ENCODE measurements at places on chromosomes 13 and 19.

GRCh38 chr19:48271531-48272151, 1.8 kb downstream of the ZNF114 start:
- DNase-seq = peak; percentile 45

DNA sequence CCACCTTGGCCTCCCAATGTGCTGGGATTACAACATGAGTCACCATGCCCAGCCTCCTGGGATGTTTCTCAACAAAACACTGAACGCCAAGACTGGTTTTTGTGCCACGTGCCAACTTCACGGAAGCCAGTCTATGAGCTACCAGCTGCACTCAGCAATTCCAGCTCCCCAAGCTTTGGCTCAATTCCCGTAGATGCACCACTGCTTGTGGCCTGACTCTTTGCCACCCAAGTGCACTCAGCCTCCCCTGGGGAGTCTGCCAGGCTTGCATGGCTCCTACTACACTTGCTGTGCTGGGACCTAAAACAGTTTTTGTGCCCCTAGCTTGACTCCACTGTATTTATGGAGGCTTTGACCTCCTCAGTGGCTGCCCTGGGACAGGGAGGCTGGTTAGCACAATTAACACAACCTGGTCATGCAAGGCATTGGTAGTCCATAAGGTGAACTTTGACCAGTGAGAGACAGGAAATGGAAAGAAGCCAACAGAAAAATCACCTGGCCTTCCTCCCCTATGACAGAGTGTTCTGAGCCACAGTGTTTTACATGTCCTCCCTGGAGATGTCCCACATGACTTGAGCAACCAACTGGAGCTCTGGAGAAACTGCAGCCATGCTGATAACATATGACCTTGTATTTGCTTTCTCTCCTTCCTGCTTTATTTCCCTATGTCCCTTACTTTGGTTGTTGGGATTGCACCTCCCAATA, 1173.1 kb downstream of the UQCRFS1 start:
- DNase-seq = no peak

GRCh38 chr13:61880578-61881283, 465.1 kb upstream of the PCDH20 start:
- no peak for DNase-seq

DNA sequence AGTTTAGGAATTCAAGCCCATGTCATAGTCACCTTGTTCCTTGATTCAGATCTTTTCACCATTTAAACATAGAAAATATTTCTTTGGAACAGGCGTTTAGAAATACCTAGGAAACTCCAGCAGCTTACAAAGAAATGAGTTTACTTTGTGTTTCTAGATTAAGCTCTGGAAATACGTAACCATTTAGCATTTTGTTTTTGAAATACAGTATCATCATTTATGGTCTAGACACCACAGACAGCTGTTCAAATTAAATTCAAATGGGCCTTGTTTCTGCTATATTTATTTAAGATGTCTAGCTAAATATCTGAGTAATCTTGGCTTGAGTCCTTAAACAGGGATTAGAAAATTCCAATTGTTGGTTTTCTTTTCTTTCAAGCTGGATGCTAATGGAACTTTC, 228.5 kb downstream of the NDFIP2 start:
- DNase-seq = no peak

DNA sequence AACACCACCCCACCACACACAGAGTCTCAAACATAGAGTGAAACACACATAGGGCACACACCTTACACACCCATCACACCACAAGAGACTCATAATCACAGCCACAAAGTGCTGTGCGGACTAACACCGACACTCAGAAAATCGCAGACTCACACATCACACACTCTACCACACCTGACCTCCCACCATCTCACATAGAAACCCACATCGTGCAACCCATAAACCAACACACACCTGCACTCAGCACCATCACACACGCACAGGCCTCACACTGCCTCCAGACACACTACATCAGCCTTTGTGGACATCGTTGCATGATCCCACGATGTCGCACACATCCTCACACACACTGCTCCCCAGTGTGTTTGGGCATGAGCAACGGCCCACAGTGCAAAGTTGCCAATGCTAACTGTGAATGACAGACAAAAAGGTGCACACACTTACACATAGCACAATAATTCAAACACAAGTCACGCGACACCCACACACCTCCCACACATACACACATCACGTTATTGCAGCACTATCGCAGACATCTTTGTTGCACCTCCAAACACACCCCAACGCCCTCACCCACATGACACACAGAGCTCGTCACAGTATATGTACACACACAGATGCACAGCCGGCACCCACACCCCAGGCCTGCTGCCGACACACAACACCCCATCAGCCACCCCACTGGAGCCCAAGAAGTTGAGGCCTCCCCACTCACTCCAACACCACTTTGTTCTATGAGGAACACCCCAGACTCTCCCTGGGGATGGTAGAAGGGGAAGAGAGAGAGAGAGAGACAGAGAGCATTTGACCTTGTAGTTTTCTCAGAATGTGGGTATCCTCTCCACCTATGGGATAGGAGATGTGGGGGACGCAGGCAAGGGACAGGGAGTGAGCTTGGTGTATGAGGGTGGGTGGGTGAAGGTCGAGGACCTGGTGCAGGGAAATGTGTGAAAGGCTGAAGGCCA, 1.2 kb upstream of the ATP1A3 start:
- no peak for DNase-seq
